PC-3 (cell line): ENCODE measurements at places on chromosomes 7 and 10.
A peak's percentile ranks its signal among the peaks of the same experiment; 100 is the strongest.

DNA sequence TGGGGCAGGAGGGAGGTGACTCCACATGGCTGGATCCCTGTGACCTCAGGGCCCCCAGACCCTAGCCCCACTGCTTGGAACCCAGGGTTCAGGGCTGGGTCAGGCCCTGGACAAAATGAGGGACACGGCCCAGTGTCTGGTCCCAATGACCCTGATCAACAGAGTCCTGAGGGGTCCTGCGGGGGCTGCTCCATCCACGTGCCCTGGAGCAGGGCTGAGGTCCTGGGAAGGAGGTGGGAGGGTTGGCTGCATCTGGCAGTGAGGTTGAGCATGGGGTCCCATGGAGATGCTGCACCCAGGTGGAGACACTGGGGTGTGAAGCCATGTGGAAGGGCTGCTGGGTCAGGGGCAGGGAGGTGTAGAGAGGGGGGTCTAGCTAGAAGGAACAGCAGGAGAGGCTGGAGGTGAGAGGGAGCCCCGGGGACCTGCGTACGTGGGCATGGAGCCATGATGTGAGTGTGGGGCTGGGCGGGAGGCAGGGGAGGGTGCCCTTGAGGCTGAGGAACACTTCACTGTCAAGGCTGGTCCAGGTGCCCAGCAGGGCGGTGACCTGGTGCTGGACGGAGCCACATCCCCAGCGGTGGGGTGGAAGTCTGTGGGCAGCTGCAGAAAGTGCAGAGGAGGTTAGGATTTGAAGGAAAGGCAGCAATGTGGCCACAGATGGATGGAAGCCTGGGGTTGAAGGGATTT, 604 bp downstream of the SCART1 start:
- no peak for DNase-seq

GRCh38 chr10:62610649-62611229, 193.8 kb upstream of the ADO start:
- peak; percentile 99 for DNase-seq

GRCh38 chr7:103343758-103344452, 662 bp downstream of the DNAJC2 start:
- DNase-seq, result peak; percentile 22

GRCh38 chr7:27593226-27593625, 69.5 kb downstream of the HIBADH start:
- DNase-seq, result peak; percentile 54

DNA sequence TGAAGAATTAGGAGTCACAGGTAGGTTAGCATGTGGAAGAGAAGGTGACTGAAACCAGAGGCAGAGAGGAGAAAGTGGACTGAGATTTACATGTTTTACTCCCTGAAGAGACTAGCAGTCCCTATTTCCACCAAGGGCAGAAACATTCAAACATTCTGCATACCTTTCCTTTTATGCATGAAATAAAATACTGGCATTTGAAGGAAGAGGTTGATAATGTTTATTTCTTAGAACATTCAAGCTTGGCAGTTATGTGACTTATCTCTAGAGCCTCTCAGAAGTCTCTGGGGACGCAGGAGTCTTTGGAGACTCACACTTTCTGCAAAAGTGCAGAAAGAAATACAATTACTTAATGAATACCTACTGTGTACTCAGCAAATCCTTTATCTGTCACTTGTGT, 507.1 kb upstream of the C7orf33 start:
- no peak for DNase-seq

GRCh38 chr10:131806146-131806545, 94.7 kb upstream of the PPP2R2D start:
- DNase-seq, result no peak

DNA sequence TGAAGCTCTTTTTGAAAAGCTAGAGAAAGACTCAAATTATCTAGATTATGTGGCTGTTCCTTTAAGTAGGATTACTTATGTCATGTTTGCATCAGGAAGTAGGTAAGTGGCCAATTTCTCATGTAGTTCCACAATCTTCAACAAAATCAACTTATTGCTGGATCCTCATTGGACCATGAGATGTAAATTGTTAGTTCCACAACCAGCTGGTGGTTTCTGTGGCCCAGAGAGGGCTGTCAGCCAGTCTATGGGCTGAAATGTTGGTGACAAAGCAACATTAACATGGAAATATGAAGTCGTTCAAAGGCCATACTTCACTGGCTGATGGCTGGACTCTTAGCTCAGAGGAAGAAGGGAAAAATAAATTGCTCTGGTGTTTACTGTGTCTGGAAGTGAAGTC, 157.9 kb downstream of the PLXDC2 start:
- no peak for DNase-seq

DNA sequence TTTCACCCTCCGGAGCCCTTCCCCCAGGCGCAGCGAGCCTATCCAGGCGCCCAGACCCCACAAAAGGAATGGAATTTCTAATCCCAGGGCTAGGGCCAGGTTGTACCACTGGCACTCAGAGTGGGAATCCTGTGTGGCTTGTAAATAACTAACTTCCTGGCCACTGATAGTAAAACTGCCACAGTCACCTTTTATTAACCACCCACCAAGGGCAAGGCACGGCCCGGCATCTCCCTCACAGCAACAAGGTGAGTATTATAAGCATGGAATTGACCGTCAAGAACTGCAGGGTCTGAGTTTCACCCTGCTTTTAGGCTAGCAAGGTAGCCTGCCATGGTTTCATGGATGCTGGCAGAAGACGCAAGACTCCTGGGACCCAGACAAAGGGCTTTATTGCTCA, 51.1 kb downstream of the SPOCK2 start:
- no peak for DNase-seq

- DNase-seq, result peak; percentile 3
Measured at GRCh38 chr7:119028736-119029135, 804.2 kb downstream of the ANKRD7 start.

- no peak for DNase-seq
Measured at GRCh38 chr10:67049988-67050387, 124.2 kb downstream of the LRRTM3 start.

GRCh38 chr7:82015751-82016150, 245.9 kb upstream of the HGF start:
- DNase-seq, result peak; percentile 24

GRCh38 chr7:28406192-28406591, 6.1 kb upstream of the CREB5 start:
- DNase-seq, result no peak

DNA sequence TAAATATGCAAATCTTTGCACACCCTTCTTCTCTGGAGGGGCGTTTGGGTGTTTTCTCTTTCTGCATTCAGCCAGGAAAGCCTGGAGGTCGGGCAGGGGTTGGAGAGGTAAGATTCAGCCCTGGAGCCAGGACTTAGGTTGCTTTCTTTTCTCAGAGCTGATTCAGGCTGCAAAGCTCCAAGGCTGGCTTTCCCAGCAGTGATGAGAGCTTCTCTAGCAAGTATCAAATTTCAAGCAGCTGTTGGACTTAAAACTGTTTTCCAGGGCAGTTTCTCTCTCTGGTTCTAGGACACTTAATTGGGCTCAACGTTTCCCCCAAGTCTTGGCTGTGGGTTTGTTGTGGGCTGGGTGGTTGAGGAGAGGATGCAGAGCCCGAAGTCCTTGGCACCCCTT, 608 bp downstream of the AKR1B10 start:
- DNase-seq, result peak; percentile 56

DNA sequence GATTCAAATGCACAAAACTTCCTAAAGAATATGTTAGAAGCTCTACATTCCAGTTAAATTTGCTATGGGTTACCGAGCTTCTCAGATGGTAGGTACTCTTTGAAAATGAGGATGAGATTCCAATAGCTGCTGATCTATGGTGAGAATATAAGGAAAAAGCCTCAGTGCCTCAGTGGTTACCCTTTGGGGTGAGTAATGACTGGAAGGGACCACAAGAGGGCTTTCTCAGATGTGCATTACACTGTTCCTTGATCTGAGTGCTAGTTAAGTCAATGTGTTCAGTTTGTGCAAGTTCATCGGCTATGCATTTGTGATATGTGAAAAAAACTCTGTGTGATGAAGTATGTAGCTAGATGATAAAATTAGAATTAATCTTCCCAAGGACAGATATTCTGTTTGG, 3.5 kb downstream of the NRCAM start:
- peak; percentile 28 for DNase-seq

DNA sequence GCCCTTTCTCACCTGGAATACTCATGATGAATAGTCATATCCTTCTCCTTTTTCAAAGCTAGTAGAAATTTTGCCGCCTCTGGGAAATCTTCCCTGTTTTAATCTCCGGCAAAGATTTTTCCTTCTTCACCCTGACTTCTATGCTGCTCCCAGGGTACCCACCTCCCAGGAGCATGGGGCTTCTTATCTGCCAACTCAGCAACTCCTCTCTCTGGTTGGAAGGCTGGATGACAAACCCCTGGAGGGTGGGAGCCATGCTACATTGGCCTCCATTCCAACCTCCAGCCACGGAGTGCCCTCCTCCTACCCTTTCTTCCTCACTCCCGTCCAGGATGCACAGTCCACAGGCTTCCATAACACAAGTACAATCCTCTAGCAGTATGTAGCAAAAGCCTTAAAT, 19.9 kb downstream of the NEUROG3 start:
- DNase-seq, result no peak

- DNase-seq, result no peak
Measured at GRCh38 chr10:124293616-124294449, 124.9 kb downstream of the OAT start.

GRCh38 chr10:75776738-75777504, 345.5 kb downstream of the LRMDA start:
- DNase-seq, result peak; percentile 41

DNA sequence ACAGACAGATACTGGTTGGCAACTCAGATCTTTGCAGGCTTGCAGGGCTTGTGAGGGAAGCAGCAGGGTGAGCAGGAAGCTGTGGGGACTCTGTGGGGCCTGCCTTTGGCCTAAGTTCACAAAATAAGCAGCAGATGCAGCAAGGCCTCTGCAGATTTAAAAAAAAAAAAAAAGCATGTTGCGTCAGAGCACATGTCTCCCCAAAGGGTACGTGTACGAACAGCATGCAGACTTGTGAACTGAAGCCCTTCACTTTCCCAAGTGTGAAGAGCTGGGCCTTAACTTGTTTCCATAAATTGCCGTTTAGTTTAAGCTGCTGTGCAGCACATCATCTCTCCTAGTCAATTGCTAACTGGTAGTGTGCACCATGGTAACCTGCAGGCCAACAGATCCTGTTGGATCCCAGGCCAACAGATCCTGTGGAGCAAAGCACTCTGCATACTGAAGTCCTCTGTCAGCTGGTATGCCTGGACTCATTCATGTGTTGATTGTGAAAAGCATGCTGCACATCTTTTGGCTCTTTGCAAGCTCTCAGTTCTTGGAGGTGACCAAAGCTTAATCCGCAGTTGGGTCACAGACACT, 10.8 kb upstream of the XPNPEP1 start:
- no peak for DNase-seq

GRCh38 chr10:47410862-47411261, 26.8 kb upstream of the ZNF488 start:
- DNase-seq, result no peak

- peak; percentile 54 for DNase-seq
Measured at GRCh38 chr10:51427758-51428157, 271.6 kb downstream of the CSTF2T start.

DNA sequence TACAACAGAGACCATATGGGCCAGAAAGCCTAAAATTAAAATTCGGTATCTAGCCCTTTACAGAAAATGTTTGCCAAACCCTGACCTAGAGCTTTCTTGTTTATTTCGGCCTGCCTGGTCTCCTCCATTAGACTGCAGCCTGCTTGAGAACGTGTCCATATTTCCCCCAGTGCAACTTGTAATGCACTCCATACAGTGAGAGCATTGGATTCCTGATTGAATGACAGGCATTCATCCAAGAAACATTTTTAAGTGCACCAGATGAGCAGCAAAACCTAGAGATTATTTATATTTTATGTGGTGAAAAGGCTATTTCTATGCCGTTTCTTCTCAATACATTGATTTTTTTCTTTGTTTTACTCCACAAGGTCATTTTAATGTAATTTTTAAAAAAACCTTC, 47.4 kb upstream of the ORC5 start:
- no peak for DNase-seq

DNA sequence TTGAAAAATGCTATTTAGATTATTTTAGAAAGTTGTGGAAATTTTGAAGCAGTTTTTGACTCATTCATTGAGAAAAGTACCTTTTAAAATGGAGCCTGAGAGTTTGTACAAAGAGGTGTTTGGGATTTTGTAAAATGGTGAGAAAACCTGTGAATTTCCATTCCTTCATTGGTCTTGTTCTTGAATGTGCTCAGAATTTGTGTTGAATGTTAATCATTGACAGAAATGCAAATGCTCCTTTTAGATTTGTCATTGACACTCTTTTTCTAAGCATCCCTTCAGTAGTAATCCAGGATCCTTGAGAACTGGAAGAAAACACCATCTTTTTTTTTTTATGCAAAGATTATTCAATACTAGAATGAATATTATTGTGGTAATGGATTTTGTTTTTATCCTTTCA, 74.8 kb downstream of the LCOR start:
- no peak for DNase-seq

DNA sequence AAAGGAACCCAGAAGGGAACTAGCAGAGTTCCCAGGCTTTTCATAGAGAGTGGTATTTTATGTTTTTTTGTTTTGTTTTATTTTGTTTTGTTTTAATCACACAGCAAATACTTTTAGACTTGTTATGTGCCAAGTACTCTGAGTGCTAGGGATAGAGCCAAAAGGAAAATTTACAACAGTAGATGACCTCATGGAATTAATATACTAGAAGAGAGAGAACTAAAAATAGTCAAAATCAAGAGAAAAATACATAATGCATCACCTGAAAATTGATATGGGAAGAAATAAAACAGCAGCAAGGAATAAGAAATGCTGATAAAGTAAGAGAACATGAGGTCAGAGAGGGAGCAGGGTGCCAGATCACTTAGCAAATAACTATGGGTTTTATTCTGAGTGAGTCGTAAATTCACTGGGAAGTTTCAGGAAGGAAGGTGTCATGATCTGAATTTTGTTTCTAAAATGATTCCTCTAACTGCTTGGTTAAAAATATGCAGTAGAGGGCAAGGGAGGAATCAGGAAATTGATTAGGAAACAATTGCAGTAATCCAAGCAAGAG, 351.0 kb downstream of the ANKRD7 start:
- no peak for DNase-seq

GRCh38 chr7:100682991-100683658, 9.6 kb downstream of the GNB2 start:
- DNase-seq, result no peak

- no peak for DNase-seq
Measured at GRCh38 chr7:92793656-92794205, 42.6 kb downstream of the CDK6 start.

DNA sequence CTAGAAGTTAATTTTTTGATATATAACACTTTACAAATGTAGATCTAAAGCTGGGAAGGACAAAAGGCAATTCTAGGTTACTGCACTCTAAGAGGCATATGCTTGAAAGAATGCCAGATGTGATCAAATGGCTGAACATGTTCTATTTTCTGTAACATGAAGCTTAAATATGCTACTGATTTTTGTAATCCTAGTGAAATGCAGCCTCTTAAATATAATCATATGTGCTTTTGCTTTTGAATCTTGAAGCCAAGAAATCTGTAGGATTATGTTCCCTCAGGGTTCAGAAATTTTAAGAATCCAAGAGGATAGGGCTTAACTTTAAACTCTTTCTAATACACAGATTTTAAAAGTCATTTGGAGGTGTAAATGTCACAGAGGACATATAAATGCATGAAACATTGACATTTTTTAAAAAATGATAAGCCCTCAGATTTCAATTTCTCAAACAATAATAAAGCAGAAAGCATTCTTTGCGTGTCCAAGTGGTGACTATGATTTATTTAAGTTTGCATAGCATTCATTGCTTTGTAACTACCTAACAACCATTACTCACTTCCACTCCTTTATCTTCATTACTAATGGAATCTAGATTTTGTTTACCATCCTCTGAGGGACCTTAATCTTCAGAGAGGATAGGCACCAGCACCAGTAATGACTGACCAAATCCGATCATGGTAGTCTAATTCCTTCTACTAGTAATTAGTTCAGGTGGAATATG, 170.4 kb downstream of the MAGI2 start:
- peak; percentile 85 for DNase-seq

GRCh38 chr10:8102708-8103401, 48.4 kb downstream of the GATA3 start:
- DNase-seq, result no peak
